ENCODE measurements at places on chromosomes 7 and 10.

GRCh38 chr10:61454541-61454940, 1.4 kb upstream of the TMEM26 start:
- DNase-seq: no peak

DNA sequence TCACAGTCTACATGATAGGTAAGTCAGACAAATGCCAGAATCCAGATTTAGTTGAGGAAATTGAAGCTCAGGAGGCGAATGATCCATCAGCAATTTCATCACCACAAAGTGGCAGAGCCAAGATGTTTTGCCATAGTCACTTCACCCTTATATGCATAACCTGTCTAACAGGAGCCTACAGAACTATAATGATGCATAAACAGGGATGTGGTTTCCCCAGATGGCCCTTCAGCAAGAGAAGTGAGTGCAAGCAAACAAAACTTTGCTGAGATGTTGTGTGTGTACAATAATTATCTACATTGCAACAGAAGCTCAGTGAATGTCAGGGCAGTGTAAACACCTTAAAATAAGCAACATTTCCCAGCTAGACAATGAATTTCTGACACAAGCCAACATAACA, 28.6 kb downstream of the PON3 start:
- no peak for DNase-seq

DNA sequence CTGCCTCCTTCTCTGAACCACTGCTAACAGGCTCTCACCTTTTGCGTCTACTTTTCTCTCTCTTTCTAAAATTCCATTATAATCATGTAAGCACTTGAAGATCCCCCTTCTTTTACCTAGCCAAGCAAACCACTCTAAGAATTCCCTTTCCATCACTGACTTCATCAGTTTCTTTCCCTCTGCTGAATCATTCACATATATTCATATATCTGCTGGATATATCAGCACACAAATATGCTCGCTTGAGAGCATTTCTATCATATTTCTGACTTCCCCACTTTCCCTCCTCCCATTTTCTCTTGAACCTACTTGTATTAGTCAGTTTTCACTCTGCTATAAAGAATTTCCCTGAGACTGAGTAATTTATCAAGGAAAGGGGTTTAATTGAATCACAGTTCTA, 84.2 kb upstream of the LRRN3 start:
- no peak for DNase-seq

DNA sequence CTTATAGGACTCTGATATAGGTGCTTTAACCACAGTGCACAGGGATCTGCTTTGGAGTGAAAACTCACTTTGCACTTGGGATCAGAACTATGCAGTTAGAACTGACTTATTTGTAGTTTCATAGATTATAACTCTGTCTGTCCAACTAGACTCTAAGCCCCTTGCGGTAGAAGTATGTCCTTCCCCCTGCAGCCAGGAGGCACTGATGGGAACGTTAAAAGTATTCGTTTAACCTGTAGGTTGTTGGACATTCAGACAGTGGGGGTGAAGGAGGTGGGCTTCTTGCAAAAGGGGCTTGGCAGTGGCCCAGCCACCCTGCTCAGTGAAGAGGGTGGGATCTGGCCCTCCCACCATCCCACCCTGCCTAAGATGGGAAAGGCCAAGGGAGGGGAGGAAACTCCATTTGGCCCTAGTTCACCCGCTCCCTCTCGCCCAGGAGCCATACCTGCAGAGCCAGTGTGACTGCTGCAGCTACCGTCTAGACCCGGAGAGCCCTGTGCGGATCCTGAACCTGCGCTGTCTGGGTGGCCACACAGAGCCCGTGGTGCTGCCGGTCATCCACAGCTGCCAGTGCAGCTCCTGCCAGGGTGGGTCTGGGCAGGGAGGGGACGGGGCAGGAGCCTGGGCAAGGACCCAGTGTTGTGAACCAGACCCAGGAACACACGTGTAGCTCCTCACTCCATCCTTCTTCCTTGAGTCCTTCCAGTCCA, 5.7 kb upstream of the ZNF862 start:
- no peak for DNase-seq

DNA sequence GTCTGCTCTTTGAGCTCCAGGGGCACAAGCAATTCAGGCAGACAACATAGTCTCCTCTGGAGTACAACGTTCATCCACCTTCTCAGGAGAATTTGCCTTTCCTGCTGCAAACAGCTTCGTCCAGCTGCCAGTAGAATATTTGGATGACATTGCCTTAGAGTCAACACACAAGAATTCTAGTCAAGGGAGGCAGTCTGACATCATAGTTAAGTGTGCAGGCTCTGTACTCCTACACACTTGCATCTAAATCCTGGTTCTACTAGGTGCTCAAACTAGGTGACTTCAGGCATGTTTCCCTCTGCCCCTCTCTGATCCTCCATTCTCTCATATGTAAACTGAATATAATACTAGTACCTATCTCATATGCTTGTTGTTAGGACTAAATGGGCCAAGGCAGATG, 314.8 kb downstream of the HPSE2 start:
- no peak for DNase-seq

DNA sequence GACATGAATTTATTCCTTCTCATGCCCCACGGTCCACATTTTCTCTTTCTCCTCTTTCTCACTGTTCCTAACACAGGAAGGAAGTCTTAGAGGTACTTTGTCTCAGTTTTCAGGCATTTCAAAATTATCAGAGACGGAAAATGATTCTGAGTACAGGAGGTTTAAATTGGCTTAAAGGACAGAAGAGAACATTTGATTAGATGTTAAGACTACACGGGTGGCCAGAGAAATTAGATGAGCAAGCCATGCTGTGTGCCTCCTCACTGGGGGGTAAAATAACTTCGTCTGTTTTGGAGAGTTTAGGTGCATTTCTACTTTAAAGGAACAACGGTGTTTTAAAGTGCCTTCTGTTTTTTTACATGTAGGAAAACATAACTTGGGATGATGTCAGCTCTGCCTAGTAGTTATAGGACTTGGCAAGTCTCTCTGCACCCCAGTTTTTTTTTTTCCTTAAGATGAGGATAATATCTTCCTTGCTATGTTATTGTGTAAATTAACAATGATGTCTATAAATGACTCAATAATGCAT, 66.9 kb downstream of the MCMBP start:
- no peak for DNase-seq

- DNase-seq: no peak
Measured at GRCh38 chr7:102983602-102984001, 70.8 kb downstream of the LRRC17 start.

- no peak for DNase-seq
Measured at GRCh38 chr7:102981451-102981850, 68.7 kb downstream of the LRRC17 start.

DNA sequence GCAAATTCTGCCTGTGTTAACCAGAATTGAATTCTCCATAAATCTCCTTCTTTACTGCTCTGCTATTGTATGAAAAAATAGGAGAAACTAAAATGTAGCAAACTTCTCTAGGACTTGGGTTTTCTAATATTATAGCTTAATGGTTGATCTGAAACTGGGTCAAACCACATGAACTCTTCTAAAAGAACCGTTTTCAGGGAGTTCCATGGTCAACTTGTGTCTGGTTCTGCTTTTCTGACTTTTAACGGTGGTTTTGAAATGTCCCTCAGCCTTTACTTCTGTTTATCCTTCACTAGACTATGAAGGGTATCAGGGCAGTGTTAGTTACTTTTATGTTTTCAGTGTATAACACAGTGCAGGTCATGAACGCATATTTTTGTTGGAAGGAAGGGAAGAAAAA, 242.2 kb downstream of the TSPAN12 start:
- no peak for DNase-seq

GRCh38 chr10:129514568-129515451, 47.8 kb downstream of the MGMT start:
- no peak for DNase-seq

Measured in activated naive CD8-positive, alpha-beta T cell treated with anti-CD3 and anti-CD28 coated beads for 36 hours (primary cell).